ENCODE measurements at places on chromosomes 1 and 21.

DNA sequence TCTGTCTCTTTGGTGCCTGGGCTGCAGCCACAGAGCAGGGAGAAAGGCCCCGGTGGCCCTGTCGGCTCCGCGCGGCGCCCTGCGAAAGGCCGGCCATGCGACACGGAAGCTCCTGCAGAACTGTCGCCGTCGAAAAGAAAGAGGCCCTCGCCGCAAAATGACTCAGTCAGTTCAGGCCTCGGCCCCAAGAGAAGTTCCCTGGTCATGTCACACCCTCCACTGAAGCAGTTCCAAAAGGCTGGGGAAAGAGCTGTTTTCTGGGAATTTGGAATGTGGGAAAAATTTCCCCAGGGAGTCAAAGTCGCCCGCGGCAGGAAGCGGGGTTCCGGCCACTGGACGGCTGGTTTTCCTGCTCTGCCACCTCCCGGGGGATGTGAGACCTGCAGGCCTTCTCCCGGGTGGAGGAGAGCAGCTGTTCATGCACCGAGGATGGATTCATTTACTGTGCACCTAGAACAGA, 115.8 kb upstream of the ZNF678 start:
- no peak for DNase-seq

DNA sequence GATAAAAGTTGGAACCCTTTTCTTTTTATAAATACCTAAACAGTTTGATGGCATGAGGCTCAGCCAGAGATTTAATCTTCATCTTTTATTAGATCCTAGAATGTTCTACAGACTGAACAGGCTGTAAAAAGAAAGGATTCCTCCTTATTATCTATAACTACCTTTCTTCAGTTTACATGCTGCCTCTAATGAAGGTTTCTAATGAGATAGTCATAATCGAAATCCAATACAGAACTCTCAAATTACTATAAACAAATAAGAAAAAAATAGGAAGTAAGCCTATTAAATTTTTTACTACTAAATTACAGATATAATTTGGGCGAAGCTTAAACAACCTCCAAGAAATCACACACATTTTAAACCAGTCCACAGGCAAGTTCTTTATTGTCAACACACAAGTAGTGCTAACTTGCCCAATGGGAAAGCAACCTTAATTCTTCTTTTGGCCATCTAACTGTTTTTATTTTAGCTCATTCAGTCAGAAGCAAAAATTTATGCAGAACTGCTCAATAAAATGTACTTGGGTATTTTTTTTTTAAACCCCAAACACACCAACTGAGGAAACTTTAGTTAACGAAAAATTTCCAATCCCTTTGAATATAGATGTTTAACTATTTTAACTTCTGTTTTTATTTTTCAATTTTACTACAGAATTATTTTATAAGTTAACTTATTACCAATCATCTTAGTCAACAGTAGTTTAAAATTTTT, 4.8 kb downstream of the WDR26 start:
- no peak for DNase-seq

DNA sequence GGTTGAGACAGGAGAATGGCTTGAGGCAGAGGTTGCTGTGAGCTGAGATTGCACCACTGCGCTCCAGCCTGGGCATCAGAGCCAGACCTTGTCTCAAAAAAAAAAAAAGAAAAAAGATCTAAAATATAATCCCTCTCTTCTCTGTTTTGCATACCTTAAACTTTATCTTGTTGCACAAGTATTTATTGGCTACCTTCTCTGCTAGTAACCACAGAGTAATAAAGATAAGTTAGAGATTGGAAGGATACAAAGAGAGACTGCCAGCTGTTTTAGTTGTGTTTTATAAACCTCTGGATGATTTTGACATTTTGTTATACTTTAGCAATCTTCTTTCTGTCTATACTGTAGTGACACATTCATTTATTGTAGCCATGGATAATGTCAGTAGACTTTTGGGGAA, 27.7 kb downstream of the AGO3 start:
- no peak for DNase-seq

DNA sequence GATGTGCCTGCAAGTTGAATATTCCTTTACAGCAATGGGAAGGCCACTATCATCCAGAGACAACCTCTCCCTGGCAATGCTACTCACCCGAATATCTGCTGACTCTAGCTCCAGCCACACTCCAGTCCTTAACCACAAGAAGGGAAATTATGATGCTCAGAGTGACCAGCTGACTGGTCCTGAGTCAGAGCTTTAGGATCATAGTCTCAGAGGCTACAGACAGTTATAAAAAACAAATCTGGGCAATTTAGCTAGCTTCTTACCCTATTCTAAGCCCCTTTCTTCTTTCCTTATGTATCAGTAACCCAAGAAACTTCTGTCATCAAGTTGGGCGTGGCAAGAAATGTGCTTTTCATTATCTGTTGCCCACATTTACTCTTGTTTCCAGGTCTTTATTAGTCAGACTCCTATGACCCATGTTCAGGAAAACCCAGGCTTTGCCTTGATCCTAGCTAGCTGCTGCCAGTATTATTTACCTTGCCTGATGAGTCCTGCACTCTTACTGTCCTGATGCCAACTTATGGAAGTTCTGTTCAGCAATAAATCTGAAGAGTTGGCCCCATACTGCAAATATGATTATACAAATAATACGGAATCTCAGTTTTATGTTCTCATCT, 207.0 kb downstream of the TTLL7 start:
- DNase-seq = peak; percentile 50

- peak; percentile 55 for DNase-seq
These were observed 12.1 kb downstream of the DISC1 start for GRCh38 chr1:231638647-231639046.

GRCh38 chr1:236754525-236755210, 40.4 kb upstream of the MTR start:
- DNase-seq = no peak

- DNase-seq = peak; percentile 20
These were observed 22.4 kb upstream of the RCOR3 start for GRCh38 chr1:211236633-211237320.

- no peak for DNase-seq
These were observed 1.1 kb upstream of the RPRD2 start for GRCh38 chr1:150362721-150363425.

DNA sequence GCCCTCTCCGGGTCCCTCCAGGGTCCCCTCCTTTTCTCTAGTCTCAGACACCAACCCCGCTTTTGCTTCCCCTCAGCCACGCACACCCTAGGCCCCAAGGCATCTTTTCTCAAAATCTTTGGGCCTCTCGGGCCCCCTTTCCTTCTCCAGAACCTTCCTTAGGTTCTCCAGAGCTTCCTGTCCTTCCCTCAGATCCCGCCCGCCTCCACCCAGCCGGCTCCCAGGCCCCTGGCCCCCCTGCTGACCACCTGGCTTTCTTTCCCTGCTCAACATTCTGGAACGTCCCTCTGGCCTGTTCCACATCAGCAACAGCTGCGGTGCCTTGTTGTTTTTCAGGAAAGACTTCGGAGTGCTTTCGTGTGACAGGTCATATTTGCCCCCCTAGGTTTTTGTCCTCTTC, 1.2 kb downstream of the ZDHHC18 start:
- DNase-seq = no peak

GRCh38 chr1:38547321-38547720, 312.3 kb downstream of the RRAGC start:
- DNase-seq = no peak

- no peak for DNase-seq
These were observed 643.5 kb downstream of the AJAP1 start for GRCh38 chr1:5297886-5298239.

DNA sequence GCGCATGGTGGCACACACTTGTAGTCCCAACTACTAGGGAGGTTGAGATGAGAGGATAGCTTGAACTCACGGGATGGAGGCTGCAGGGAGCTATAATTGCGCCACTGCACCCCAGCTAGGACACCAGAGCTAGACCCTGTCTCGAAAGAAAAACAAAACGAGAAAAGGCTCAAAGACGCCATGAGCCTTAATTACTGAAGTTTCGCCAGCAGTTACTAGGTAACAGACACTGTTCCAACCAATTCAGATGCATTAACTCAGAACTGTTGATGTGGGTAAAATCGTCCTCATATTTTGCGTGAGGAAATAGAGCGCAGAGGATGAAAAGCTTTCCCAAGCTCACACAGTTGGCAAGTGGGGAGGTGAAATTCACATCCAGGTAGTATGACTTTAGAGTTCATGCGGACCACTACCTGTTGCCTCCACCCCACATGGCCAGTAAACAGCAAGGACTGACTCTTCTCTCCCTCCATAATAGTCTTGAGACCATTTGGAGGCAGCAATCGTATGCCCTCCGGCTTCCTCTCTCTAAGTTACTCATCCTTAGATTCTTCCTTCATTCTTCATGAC, 40.1 kb downstream of the INAVA start:
- DNase-seq = no peak

DNA sequence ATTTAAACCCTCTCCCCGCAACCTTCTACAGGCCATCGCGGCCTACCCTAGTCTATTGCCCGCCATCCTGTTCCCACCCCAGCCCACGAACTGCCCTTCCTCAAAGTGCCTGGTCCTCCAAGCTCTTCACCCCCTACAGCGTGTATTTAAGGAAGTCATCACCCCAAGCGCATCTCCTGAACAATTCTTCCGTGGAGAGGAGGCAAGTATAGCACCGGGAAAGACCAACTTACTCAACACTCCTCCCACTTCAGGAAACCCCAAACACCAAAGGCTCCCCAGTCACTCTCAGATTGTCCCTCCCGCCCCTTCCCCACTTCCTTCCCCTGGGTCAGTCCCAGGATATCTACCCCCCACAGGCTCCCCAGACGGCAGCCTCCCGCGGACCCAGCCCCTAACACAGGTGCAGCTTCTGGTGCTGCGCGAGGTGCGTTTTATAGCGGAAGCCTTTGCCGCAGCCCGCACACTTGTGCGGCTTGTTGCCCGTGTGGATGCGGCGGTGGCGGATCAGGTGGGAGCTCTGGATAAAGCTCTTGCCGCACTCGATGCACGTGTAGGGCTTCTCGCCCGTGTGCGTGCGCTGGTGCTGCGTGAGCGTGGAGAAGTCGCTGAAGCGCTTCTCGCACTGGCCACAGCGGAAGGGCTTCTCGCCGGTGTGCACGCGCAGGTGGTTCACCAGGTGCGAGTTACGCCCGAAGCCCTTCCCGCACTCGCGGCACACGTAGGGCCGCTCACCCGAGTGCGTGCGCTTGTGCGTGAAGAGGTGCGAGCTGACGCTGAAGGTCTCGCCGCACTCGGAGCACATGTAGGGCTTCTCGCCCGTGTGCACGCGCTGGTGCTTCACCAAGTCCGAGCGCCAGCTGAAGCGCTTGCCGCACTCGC, 25.5 kb downstream of the ZNF697 start:
- no peak for DNase-seq

DNA sequence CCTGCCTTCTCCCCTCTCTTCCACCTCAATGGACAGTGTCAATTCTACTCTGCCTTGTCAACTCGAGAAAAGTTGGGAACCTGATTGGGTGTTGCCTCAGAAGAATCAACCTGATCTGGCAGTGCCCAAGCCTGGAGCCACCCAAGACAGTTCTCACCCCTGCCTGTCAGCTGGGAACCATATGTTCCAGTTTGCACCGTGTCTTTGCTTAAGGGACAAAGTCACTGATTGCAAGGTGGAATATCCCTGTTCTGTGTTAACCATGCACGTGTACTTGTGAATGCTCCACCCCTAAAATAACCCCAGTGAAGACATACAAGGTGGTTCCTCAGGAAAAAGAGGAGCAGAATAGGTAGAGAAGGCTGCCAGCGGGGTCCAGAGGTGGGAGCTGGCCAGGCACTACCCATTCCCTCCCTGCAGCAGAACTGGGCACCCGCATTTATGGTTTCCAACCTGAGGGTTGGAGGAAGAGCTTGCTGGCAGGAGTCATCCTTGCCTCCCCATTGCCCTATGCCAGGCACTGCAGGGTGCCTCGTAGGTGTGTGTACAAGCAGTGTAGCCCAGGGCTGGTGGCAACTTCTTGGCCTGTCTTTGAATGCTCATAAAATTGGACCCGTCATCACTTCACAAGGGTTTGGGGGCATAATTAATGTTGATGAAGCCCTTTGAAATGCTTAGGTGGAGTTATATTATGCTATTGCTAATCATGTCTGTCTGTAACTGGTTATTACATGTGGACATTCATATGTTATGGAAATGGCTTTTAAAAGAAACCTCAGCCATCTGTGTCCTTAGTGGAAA, 11.3 kb downstream of the NIPAL3 start:
- no peak for DNase-seq

- no peak for DNase-seq
These were observed 72.2 kb upstream of the SELENON start for GRCh38 chr1:25727635-25728286.

GRCh38 chr21:37800456-37801061, 115.7 kb downstream of the KCNJ6 start:
- no peak for DNase-seq

DNA sequence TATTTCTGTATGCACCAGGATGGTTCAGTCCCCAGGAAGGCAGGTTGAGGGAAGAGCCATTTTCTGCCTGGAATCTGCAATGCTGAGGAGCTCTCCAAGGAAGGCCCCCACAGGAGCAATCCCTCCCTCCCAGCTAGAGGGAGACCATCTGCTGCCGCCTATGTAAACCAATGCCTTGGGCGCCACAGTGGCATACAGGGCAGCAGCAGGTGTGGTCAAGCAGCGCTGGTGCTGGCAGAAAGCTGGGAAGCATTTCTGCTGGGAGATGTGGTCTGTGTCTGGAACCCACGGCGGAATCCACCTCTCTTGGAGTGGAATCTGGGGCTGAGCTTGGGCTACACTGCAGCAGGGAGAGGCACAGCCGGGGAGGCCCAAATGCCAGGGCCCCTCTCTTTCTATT, 283.3 kb downstream of the RRAGC start:
- DNase-seq = no peak

DNA sequence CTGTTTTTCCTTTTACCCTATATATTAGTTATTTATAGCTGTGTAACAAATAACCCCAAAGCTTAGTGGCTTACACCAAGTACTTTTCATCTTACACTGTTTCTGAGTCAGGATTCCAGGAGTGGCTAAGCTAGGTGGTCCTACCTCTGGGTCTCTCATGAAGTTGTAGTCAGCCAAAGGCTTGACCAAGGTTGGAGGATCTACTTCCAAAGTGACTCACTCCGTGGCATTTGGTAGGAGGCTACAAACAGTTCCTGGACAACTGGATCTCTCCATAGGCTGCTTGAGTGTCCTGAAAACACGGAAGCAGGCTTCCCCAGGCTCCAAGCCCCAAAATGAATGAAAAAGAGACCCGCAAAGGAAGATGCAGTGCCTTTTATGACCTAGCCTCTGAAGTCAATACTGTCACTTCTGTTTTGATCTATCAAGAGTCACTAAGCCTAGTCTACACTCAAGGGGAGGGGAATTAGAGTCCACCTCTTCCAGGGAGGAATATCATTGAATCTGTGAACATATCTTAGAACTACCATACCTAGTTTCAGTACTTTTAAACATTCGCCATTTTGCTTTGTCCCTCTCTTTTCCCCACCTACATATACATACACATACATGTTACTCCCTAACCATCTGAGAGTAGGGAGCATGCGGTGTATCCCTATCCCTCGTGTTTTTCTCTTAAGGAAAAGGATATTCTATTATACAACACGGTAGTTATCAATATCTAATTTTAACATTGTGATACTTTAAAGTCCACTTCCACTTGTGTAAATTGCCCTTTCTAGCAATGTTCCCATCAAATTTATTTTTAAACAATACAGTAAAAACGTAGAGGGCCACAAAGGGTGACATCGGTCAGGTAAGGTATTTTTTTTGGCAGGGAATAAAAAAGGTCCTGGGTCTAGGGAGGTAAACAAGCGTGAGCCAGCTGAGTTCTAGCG, 67.2 kb downstream of the SLC35A3 start:
- peak; percentile 79 for DNase-seq

Measured in bronchial epithelial cell (primary cell).